ENCODE measurements at places on chromosomes 2 and 18.

DNA sequence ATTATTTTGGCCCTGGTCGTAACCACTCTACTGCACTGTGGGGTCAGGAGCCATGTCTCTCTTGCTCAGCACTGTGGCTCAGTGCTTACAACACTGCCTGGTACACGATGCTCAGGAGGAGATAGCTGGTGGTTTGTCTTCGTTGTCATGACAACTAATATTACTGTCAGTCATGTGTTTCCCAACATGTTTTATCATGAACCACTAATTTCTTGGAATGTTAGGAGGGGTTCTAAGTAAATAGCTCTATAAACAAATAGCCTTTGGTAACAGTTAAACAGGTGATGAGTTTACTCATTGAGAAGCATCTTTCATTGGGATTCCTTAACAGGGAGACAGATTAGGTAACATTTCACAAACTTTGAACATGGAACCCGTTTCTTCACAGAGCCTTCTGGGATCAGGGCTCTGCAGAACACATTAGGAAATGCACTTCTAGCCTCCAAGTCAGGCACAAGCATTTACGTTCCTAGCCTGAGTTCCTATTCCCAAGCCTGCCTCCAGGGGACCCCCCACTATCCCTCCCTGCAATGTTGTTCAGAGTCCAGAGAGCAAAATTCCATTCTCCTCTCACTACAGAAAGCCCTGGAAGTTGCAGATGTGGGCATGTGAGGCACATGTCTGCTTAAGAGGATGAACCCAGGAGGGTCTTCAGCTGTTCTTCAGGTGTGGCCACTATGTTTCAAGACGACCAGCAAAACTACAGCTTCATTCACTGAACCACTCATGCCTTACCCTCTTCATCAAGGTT lies 6.4 kb upstream of the RBM44 start:
- no peak for DNase-seq

- no peak for DNase-seq
Measured at GRCh38 chr2:191023235-191023679, 9.3 kb upstream of the STAT1 start.

DNA sequence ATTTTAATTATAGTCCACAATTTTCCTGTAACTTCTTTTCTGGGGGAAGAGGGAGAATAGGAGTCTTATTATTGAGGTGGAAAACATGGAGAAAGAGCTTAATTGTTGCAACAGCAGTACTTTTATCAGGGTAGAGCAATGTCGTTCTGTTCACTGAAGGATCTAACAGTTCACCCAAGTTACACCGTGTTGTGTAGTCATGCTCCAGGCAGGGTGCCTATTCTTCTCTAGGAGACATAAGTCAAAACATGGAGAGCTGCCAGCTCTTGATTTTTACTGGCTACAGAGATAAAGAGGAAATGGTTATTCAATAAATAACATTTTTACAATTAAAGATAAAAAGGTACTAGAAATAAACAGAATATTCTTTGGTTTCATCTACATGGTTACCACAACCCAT lies 594.3 kb upstream of the NETO1 start:
- DNase-seq, result no peak

GRCh38 chr2:122340246-122340645 lies 584.8 kb downstream of the TSN start:
- no peak for DNase-seq

DNA sequence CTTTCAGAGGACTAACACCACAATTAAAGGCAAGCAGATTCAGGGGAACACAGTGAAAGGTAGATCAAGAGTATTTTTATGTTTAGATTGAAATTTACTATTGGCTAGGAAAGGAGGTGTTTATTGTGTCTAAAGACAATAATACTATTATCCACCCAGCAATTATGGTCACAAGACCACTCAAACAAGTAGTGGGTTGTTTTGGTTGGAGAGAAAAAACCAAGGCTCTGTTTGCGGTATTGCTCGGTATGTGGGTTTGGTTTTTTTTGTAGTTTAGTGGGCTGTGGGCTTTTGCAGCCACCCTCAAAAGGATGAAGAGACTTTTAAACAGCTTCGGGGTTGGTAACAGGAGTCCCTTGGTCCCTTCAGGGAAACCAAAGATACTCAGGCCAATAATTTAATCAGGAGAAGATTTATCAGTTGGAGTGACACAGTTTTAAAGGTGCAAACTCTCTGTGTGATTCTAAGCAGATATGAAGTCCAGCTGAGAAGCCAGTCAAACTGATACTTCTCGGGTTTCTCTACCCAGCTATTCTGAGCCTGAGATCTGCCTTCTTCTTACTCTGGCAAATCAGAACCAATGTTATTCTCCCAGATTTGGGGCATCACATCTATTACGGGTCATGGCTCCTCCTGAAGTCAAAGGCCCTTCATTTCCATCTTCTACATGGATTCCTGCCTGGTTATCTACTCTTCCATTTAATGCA lies 55.3 kb downstream of the DCC start:
- DNase-seq, result no peak

DNA sequence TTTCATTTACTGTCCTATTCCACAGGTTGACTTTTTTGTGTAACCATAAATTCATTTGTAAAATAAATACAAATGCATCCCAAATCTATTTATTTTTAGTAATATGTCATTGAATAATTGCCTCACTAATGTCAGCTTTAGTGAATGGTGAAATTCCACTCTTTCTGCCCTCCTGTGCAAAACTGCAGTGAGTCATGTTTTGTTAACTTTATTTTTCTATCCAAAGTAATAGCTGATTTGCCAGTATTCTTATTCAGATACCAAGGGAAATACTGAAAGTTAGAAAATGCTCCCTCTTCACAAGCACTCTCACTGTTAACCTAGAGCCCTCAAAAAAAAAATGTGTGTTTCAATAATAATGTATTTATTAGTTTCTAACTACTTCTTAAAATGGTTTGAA lies 322.8 kb downstream of the RIT2 start:
- DNase-seq, result no peak

DNA sequence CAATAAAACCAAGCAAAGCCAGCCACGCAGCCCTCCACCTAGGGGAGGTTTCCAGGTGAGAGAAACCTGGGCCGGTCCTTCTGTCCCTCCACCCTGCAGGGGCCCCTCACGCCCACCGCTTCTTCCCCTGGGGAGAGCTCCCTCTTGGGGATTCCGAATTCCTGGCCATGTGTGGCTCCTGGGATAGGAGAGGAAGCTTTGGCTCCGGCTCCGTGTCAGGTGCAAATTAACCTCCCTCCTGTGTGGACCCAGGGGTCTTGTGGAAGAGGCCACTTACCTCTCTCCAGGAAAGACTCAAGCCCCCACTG lies 4.2 kb downstream of the RTP5 start:
- no peak for DNase-seq

GRCh38 chr2:5937851-5938565 lies 245.8 kb downstream of the SOX11 start:
- DNase-seq, result no peak

DNA sequence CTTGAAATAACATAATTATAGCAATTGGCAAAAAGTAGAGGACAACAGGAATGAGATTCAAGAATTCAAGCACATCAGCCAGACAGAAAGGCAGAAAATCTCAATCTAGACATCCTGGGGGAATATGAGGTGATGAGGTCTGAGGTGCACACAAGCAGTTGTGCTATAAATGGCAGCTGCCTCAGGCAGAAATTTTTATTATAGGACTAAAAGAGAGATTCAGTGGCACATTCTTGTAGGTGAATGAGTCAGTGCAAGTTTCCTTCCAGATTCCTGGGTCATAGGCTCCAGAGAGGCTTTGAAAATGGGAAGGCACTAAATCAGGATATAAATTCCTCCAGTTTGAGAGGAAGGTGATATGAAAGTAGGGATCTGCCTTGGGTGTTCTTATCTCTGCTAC lies 127.2 kb upstream of the THSD7B start:
- no peak for DNase-seq

DNA sequence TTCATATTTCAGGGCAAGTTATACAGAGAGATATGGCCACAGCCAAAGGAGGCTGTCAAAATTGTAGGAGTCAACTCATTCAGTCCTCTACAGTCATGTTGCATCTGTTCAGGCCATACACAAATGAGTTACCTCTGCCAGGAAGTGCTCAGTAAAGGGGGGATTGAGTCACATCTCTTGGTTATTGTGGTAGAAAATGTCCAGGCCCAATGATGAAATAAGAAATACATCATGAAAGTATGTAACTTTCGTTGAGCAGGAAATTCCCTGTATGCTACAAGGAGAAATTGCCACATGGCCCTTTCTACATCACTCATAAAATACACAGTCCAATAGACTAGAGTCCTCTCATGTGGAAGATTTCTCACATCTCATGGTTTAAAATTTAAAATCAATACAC lies 103.9 kb upstream of the COL3A1 start:
- peak; percentile 87 for DNase-seq

- no peak for DNase-seq
Measured at GRCh38 chr18:8391068-8391467, 218.2 kb upstream of the RAB12 start.

- DNase-seq, result no peak
Measured at GRCh38 chr2:200772620-200773019, 39.1 kb upstream of the BZW1 start.

DNA sequence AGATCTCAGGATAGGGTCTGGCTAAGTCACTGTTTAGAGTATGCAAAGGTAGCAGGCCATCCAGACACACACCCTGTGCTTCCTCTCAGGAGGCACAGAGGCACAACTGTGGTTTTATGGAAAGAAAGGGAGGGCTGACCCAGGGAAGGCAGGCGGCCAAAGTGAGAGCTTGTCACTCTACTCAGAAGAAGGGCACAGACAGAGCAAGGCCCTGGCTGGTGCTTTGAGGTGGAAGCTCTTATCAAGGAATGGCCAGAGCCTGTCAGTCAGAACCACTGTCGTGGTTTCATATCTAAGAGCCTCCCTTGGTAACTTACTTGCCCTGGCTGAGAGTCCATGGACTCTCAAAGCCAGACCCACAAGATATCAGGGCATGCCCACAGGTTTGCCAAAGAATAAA lies 40.7 kb downstream of the SLC9A2 start:
- DNase-seq, result no peak

DNA sequence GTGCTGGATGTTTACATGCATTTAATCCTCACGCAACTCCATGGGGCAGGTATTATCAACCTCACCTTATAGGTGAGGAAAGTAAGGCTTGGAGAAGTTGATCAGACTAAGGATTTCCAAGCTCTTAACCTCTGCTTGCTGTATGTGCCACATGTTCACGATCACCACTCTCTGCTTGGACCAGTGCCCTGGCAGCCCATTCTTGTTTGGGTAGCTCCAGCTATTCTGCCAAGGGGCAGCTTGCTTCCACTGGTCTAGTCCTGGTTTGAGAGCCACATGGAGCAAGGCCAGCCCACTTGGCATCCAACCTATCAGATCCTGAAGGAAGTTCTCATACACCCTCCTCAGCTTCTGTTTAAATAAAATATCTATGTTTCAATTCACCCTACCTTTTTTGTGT lies 14.3 kb downstream of the PLB1 start:
- DNase-seq, result no peak

GRCh38 chr2:171139860-171140259 lies 20.8 kb downstream of the TLK1 start:
- DNase-seq, result no peak

GRCh38 chr2:11698009-11698922 lies 28.3 kb upstream of the NTSR2 start:
- DNase-seq, result no peak

DNA sequence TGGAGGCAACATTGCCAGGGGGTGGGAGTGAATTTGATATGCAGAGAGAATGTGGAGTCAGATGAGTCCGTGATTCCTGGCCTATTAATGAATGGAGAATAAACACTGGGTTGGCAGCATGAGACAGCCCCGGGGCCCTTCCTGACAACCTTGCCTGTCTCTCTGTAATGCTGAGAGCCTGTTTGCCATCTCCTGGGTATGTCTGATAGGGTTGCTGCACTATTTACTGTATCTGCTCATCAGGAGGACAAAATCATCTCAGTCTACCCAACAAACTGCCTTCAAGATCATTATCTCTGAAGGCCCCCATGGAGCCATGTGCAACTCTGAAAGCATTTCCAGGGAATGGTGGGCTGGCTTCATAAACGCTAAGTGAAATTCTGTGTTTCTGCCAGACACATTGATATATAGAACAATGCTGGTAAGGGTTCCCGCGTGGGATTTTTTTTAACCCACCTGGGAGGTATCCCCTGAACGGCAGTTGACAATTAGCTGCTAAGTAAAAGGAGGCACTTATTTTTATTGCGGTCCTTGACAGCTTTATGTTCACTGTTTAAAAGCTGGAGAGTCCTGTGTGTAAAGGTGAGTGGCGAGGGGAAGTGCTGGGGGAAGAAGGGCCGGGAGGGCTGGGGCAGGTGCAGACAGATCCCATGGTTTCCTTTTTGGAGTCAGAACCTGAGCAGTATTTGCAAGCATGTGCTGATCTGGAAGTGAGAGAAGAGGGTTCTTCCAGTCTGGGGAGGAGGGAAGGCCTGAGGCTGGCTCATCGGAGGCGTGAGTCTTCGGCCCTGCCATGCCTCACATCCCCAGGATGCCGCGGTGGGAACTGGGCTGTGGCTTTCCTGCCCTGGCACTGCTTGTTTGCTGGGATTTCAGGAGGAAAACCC lies 64.8 kb downstream of the ARHGAP25 start:
- DNase-seq, result no peak

DNA sequence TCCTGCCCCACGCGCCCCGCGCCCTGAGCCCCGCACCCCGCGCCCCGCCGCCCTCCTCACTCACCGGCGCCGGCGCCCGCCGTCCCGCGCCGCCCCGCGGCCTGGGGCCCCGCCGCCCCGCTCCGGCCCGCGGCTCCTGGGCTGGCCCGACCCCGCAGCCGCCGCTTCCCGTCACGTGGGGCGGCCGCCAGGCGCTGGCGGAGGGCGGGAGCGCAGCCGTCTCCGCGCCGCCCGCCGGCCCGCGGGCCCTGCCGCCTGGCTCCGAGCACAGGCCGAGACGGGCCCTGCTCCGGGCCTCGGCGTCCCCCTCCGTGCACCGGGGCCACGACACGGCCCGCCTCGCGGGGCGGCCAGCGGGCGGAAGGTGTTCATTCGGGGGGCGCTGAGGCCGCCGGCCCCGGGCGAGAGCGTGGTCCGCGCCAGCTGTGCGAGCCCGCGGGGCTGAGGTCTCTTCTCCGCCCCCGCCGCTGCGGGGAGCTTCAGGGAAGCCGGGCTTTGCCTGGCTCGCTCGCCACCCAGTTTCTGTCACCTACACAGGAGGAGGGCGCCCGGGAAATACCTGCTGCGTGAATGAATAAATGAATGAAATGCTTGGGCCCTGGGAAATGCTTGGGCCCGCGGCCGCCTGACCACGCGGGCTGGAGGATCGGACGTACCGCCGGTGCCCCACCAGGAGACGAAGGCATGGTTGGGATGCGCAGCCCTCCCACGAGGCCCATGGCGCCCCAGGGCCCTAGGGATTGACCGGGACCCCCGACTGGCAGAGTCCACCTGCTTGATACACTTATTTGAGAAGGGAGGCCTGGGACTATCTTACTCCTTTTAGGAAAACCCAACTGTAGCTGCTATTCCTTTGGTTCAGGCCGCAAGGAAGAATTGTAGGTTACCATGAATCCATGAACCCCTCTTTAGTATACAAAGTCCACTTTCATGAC lies at the start of gene TGFBRAP1:
Gene TGFBRAP1, minus strand, starts transcription at position 175 of the 935 bp plus-strand sequence. CDS start 21,434 bp downstream, outside the sequence.
- no peak for DNase-seq

GRCh38 chr2:11658208-11659114 lies 11.5 kb downstream of the NTSR2 start:
- no peak for DNase-seq
